Activated naive CD4-positive, alpha-beta T cell treated with anti-CD3 and anti-CD28 coated beads for 36 hours (primary cell): ENCODE measurements at places on chromosomes 5 and 9.

GRCh38 chr5:158974775-158975174 is 124.9 kb downstream of the EBF1 start:
- no peak for DNase-seq

DNA sequence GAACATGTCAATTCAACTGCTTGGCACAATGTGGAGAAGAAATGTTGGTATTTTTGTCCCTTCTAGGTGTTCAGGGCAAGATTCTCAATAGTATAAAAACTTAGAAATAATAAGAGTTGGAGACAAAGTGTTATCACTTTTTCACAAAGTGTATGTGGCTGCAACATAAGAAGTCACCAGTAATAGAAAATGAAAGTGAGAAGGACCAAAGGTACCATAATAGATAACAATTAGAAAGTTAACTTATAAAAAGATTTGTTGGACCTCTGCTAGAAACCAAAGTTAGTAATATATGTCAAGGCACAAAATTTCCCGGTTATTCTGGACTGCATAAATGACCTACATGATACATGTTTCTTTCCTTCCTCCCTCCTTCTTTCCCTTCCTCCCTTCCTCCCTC is 1535.3 kb downstream of the EFNA5 start:
- no peak for DNase-seq

DNA sequence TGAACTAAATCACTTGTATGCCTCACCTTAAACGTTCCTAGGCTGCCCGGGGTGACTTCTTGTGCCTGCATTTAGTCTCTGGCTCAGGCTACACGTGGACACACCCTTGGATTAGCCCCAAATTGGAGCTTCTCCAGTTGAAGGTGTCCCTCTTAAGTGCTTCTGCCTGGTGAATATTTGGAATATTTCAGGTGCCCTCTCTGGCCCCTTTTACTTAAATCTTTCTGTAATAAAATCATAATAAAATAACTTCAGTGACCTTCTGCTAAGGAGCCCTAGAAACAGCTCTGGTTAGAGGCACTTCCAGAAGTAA is 74.3 kb upstream of the KLF9 start:
- no peak for DNase-seq

DNA sequence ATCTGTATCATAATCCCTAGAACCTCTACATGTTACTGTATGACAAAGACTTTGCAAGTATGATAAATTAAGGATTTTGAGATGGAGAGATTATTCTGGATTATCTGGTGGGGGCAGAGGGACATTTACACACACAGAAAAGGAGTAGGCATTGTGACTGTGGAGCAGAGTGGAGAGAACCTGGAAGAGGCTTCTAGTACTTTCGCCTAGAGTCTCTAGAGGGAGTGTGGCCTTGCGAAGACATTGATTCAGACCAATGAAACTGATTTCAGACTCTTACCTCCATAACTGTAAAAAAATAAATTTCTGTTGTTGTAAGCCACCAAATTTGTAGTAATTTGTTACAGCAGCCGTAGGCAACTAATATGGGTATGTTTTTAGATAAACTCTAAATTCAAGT is 45.9 kb downstream of the CSNK1G3 start:
- no peak for DNase-seq

DNA sequence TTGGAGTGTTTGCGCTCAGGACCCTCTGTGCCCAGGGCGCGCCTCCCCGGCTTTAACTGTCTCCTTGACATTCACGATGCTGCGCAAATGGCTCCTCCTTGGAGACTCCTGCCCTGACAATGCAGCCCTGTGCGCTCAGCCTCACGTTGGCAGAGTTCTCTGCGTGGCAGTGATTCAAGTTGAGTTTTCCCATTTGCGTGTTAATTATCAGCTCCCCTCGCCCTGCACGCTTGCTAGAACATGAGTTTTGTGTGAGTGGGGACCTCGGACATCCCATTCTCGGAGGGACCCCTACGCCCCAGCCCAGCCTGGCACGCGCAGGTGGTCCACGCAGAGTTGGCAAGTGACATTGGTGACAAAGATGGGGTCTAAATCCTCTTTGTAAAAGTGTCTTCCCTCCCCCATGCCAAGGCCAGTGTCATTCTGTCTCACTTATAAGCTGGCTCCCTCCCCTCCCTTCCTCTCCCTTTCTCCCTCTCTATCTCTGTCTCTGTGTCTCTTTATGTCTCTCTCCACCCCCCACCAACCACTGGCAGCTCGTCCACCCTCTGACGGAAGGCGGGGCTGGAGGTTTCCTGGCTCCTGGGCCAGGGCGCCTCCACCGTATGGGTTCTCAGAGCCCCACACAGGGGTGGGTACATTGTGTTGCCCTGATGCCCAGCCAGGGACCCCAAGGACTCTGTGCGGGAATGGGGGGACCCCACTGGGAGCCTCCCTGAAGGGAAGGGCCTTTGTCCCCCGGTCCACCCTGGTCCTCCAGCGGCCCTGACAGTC is 169.3 kb downstream of the OLFM1 start:
- DNase-seq = no peak

DNA sequence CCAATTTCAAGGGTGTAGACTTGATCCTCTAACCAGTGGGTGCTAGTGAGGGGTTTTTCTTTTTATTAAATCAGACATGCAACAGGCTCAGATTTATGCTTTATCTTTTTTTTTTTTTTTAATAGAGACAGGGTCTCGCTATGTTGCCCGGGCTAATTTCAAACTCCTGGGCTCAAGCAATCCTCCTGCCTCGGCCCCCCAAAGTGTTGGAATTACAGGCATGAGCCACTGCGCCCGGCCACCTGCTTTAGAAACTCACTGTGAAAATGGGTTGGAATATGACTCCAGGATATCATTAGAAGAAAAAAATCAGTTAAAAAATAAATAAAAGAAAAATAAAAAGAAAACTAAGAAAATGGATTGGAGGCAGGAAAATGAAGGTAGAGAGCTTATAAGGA is 50.7 kb downstream of the STOM start:
- DNase-seq = no peak

- DNase-seq = peak; percentile 34
These were observed 1138.2 kb downstream of the TAF11L14 start for GRCh38 chr5:18772475-18772874.

GRCh38 chr5:15946026-15946425 is 233.6 kb downstream of the MARCHF11 start:
- DNase-seq = no peak

GRCh38 chr9:26175264-26175663 is 497.0 kb upstream of the TUSC1 start:
- DNase-seq = no peak

DNA sequence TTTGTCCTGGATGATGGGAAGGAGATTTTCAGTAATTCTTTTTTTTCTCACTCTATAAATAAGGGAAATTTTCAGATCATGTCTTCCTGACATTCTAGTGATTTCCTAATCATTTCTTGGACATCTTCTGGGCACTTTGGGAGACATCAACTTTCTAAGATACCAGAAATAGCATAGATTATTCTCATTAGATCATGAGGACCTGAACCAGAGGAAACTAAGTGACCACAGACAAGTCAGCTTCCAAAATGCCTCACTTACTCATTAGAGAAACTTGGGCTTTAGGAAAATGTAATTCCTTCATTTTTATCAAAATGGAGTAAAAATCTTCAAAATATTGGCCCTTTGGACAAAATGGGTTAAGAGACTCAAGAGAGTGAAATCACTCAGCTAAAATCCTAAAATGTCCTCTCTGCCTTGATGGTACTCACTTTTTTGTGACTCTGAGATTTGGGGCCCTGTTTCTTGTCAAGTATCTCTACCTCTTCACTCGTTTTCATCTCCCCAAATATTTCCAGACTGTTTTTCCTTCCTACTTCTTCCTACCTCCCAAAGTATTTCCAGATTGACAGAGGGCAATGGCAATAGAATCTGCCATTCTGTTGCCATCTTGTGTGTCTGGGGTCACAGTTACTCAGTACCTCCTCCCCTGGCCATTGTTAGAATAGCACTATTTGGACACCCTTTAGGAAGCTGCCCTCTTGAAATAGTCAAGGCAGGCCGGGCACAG is 194.5 kb downstream of the NR3C1 start:
- no peak for DNase-seq

DNA sequence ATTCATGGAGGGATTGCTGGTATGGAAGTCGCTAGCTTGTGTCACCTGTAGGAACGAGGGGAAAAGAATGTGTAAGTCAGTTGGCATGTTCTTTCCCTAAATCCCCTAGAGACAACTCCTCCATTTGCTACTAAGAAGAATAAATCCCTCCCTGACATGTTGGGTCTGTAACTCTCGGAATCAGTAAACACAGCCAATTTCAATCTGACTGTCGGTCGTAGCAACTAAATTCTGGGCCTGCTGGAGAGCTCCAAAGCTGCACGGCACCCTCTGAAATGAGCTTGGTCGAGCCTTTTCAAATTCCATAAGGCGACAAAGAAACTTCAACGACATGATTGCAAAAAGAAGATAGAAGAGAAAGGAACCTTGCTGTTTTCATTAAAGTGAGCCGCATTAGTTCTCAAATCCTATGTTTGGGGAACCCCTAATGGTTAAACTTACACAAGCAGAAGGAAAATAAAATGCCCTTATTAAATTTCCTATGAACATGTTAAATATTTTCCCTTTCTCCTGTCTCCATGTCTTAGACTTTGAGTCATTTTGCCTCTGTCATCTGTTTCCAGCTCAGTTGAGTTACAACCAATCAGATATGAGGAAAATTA is 735.8 kb upstream of the WWC1 start:
- no peak for DNase-seq

DNA sequence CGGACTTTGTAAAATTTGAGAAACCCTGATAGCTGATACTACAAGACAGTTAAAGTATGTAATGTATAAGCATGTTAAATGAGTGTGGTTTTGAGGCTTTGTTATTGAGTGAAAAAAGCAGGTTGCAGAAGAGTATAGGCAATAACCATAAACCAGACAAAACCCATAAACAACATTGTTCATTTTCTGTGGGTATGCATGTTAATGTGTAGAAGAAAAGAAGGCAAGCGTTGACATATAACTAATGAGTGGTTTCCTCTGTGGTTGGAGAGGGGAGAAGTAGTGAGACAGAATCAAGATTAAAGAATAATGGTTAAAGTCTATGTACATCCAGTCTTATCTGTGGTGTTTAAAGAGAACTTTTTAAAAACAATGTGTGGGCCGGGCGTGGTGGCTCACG is 26.2 kb downstream of the RAD23B start:
- no peak for DNase-seq

DNA sequence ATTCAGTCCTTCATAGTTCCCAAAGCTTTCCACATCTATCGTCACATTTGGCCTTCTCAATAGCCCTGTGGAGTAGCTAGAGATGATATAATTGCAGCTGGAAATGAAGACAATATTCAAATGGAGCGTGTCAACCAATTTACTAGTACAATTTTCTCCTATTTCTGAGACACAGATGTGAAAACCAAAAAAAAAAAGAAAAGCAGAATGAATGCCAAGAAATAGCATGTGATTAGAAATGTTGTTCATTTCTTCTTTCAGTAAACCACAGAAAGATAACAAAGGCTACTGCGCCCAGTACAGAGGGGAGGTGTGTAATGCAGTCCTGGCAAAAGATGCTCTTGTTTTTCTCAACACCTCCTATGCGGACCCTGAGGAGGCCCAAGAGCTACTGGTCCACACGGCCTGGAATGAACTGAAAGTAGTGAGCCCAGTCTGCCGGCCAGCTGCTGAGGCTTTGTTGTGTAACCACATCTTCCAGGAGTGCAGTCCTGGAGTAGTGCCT is 99.0 kb downstream of the MUSK start:
- no peak for DNase-seq

GRCh38 chr9:134868751-134869553 is 11.7 kb upstream of the FCN2 start:
- DNase-seq = no peak

- no peak for DNase-seq
These were observed 35.8 kb downstream of the SLC36A1 start for GRCh38 chr5:151483176-151483575.

DNA sequence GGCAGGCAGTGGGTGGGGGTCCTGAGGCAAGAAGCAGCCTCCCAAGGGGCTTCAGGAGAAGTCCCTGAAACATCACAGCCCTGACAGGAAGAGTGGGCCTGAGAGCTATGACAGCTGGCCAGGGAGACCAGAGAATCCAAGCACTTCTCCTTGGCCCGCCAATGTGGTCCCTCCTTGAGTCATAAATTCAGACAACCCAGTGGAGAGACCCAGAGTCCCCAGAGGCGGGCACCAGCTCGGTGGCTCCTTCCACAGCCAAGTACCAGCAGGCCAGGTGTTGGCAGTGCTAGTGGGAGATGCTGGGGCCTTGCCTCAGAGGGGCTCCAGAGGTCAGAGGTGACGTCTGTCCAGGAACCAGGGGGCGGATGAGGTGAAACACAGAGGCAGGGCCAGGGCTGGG is 1.6 kb upstream of the DOK3 start:
- DNase-seq = no peak

GRCh38 chr5:166781737-166782136 is 1509.7 kb upstream of the WWC1 start:
- no peak for DNase-seq

DNA sequence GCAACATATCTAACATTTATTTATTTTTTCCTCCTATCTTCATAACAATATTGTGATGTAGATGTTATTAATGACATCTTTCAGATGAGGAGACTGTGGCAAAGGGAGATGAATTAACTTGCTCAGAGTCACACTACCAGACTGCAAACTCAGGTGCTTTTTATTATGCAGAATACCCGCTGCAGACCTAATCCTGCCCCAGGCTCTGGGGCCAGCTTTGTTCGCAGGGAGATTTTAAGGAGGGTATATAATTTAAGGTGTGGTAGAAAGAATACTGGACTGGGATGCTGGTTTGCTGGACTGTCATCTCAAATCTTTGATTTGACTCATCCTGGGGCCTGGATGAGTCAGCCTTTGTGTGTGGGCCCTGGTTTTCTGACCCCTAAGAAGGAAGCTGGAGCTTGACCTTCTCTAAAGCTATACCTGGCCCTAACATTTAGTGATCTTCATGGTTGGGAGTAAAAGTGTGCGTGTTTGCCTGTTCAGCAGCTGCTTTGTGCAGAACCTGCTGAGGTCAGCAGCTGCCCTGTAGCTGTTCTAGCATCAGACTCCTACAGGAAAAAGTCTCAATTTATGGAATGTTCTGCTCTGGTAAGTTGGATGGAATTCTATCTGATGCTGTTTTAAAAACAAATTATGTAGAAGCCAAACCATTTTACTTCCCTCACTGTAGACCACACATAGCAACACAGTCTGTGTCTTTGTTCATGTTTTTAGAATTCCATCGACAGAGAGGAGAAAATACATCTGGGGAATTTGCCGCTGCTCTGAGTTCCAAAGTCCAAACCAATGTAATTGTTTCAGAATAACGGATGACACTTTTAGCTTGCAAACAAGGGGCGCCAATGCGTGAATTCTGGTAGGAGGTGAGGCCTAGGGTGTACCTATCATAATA is 4.5 kb downstream of the SLC36A1 start:
- DNase-seq = no peak

DNA sequence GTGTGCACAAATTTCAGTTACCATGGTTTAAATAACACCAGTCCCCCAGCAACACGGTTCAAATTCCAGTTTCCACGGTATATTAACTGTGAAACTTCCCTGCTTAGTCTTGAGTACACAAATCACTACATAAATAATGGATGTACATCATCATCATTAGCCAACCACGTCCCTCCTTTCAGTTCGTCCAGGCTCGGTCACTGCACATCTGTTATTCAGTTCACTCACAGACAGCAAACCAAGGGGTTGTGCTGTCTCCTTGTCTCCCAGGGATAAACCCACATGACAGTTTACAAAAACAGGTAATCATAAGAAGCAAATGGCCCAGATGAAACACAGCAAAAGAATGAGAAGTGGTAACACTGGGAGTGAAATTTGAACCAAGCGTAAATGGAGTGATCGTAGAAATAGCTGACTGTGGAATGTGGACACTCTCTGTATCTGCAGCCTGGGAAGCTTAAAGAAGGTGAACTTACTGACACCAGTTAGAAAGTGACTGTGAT is 61.0 kb upstream of the RAD23B start:
- no peak for DNase-seq

- DNase-seq = no peak
These were observed 56.4 kb downstream of the GTF3C4 start for GRCh38 chr9:132726576-132727130.
